ENCODE measurements at places on chromosomes 12 and 14.

GRCh38 chr14:94581127-94581999 lies at the start of gene SERPINA5:
TSS of gene SERPINA5 (plus strand) at chr14:94581426. CDS start at chr14:94587363, 5,937 bp downstream.
- no peak for DNase-seq

- DNase-seq = no peak
Measured at GRCh38 chr12:67786086-67786485, 137.5 kb downstream of the DYRK2 start.

GRCh38 chr14:85601246-85601645 lies 71.3 kb downstream of the FLRT2 start:
- DNase-seq = no peak

DNA sequence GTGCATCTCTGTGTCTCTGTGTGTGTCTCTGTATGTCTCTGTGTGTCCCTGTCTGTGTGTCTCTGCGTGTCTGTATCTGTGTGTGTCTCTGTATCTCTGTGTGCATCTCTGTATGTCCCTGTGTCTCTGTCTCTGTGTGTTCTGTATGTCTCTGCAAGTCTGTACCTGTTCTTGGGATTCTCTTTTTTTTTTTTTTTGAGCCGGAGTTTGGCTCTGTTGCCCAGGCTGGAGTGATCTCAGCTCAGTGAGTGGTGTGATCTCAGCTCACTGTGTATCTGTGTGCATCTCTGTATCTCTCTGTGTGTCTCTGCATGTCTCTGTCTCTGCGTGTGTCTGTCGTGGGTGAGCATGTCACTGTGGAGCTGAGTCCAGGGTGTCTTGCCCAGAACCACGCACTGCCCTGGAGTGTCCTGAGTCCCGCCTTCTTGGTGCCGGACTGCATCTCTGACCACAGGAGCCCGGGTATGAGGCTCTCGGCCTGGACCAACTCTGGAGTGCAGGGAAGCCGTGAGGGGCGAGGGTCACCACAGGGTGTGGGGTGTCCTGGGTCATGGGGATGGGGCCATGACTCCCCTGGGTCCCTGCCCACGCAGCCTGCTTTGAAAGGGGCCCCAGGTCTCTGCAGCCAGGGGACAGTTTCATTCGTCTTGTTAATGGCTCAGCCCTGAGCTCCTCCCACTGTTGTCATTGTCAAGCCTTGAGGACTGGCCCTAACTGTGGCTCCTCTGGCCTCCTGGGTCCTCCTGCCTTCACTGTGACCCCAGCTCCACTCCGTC lies 11.8 kb downstream of the MYL2 start:
- no peak for DNase-seq

- no peak for DNase-seq
Measured at GRCh38 chr14:75126121-75126544, 715 bp downstream of the NEK9 start.

- DNase-seq = no peak
Measured at GRCh38 chr12:11960646-11961045, 110.1 kb upstream of the BCL2L14 start.

GRCh38 chr12:32301216-32301615 lies 98.1 kb upstream of the FGD4 start:
- no peak for DNase-seq

DNA sequence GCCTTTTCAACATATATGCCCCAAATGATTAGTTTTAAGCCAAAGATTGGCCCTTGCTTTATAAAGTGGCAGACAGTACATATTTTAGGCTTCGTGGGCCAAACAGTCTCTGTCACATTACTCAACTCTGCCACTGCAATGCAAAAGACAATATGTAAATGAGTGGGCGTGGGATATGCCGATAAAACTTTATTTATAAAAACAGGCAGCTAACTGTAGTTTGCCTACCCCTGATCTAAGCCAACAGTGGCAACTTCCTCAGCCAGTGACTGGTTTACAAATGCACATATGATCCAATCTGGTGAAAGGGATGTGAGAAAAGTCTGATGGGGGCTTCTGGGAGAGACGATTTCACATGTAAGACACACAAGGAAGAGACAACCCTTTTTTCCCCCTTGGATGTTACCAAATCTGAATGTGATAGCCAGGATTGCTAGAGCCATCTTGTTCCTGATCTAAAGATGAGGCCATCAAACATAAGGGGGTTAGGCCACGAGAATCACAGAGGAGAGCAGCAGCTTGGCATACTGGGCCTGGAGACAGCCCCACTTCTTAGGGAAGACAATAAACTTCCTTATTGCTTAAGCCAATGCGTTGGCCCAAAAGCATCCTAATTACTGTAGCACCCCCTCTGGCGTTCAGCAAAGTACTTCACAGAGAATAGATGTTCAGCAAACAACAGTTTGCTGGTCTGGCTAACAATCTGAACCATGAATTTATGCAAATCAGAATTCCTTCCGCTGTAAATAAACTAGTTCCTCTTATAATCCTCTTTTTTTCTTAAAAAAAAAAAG lies 75.2 kb upstream of the TMCC3 start:
- no peak for DNase-seq

DNA sequence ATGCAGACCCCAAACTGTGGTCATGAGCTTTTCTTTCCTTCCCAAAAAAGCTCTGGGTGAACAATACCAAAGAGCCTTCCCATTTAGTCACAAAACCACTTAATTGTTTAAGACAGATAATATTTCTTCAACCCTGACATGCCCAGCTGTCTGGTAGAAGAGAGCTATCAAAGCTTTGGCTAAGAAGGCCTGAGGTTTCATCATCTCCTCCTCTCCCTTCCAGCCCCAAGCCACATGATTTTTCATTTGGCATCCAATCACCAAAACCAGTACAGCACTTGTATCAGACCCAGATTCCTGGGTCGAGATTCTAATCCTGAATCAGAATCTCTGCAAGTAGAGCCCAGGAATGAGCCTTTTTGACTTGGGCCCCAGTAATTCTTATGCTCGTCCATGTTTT lies 199.6 kb upstream of the TMEM260 start:
- no peak for DNase-seq

- DNase-seq = no peak
Measured at GRCh38 chr12:63905544-63905943, 61.0 kb downstream of the SRGAP1 start.

- DNase-seq = no peak
Measured at GRCh38 chr14:66459603-66460002, 26.6 kb upstream of the CCDC196 start.

GRCh38 chr14:95500201-95500681 lies 16.2 kb downstream of the SYNE3 start:
- DNase-seq = no peak

DNA sequence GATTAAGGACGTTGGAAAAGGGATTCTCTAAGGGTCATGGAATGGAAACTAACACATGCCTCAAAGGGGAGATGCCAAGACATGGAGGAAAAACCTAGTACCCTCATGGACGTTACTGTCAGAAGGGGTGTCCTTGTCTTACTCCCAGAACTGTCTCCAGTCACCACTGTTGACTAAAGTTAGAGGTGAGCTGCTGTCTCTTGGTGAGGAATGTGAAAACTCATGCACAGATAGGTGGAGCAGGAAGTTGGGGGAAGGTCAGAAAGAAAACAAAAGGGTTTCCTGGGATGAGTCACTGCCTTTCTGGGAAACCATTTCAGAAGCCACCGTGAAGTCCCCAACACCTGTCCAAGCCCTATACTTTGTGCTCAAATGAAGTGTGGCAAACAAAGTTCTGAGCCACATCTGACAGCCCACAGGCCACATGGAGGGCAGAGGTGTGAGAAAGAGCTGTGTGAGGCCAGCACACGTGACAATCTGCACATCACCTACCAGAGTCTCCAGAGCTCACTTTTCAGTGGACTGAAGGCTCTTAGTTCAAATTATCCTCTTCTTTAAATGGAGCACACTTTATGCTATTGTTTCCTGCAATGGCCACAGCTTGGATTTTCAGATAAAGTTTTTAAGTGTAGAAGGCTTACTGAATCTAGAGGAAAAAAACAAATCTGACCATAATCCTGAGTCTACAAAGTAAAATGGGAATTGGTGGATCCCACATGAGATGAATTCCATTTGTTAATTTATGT lies 92.9 kb upstream of the EGLN3 start:
- no peak for DNase-seq

DNA sequence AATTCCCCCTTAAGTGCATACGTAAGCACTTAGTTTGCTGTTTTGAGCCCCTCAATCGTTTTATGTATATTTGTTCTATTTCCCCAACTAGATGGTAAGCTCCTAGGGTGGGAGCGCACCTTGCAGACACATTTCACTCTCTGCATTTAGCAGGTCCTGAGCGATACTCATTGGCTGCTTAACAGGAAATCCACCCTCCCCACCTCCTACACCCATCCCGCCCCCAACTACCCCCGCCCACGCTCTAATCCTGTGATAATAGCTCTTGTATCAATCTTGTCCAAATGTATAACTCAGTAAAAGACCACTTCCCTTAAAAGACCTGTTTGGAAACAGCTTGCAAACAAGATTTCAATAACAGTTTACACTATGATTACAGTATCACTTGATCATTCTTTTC lies 8.1 kb downstream of the LPAR5 start:
- DNase-seq = no peak

- DNase-seq = no peak
Measured at GRCh38 chr12:132336451-132337413, 7.3 kb upstream of the GALNT9 start.

DNA sequence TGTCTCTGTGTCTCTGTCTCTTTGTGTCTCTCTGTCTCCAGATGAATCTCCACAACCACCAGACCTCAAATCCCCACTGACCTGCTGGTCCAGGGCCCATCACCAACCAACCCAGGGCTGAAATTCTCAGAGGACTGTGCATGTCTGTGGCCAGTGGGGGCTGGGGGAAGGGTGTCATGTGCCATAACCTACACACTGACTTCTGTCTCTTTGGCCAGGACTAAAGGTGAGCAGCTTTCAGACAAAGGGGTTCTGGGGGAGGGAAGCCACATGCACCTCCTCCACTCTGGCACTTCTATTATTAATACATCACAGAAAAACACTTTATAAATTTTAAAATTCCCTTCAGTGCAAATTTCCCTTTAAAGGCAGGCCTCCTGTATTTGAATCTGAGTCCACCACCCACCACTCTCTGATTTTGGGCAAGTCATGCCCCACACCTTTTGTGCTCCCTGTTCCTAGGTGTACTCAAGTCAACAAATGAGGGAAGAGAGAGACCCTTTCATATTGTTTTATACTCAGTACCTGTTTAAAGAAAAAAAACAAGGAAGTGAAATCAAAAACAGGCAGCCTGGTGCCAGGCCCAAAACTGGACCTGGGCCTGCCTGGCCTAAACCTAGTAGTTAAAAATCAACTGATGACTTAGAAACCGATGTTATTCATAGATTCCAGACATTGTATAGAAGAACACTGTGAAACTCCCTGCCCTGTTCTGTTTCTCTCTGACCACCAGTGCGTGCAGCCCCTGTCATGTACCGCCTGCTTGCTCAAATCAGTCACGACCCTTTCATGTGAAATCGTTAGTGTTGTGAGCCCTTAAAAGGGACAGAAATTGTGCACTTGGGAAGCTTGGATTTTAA lies 80.2 kb downstream of the TUNAR start:
- DNase-seq = no peak

DNA sequence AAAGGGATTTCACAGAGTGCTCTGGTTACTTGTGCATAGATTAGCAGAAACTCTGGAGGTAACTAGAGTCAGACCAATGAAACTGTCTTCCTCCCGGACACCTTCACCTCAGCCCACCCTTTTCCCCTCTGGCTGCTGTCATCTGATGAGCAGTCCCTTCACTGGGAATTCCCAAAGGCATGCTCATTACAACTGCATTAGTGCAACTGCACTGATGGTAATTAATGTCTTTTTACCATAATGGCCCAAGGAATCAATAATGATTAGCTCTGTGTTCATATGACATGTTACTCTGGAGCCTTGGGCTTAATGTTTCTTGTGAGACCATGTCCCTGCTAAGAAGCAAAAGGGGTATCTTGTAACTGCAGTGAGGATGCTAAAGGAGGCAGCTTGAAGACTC lies 304.5 kb downstream of the GRIN2B start:
- no peak for DNase-seq

DNA sequence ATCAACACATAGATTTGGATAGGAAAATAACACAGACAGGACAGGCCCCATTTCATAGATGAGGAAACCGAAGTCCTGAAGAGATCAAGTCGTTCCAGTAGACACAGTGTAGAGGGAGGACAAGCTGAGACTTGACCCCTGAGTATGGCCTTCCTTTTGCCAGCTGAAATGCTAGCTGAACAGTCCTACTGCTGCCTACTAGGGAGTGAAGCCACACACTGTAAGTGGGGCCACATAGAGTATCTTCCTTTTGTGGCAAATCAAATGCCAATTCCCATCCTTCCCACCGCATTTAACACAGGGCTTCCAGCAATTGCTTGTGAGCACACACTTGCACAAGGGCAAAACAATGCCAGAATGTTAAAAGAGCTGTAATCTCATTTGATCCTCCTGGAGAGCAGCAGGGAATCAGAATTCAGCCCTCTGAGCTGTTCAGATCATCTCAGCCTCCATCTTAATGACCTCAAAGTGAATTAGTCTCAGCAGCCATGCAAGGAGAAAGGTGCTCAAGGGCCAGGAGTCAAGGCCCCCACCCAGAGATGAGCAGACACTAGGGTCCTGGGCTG lies 380.5 kb downstream of the EMP1 start:
- DNase-seq = no peak

DNA sequence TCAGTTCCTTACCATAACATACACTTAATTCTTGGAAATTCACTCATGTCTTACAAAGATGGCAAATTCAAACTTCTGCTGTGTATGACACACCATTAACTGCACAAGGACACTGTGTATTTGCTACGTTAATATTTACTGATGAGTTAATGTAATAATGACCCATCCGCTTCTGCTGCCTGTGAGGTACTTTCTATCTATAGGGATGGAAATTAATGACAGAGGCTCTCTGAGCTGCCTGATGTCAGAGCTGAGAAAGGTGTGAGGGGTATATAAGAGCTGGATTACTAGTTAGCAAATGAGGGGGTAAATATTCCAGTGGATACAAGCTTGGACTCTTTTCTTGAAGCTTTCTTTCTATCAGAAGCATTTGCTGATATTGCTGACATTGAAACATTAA lies at the start of gene IAPP:
Gene IAPP (plus strand): TSS at position 301 of the 400 bp plus-strand sequence. CDS start 450 bp downstream, outside the sequence.
- no peak for DNase-seq

DNA sequence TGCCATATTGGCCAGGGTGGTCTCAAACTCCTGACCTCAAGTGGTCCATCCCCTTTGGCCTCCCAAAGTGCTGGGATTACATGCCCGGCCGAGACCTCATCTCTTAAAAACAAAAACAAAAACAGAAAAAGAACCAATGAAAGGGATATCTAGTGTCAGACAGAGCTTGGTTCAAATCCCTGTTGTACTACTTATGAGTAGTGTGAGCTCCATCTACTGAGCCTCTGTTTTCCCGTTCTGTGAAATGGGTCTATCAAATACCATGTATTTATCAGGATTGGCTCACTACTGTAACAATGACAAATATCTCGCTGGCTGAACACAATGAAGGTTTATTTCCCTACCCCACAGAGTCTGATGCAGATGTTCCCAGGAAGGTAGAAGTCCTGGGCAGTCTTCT lies 36.9 kb upstream of the HNF1A start:
- no peak for DNase-seq

All from H1 (cell line).